ENCODE measurements at places on chromosomes 5 and 9.

DNA sequence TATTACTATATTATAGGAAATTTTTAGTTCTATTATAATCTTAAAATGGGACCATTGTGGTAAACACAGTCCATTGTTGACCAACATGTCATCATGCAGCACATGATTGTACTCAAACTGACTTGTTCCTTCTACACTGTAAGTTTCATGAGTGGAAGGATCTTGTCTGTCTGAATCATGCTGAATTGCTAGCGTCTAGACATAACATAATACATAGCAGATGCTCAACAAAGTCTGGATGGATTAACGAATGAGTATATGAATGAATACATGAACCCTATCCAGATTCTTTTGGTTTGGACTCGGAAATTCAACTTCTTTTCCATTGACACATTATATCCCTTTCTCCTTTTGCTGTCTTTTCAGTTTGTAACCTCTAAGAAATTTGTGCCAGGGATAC is 429.2 kb upstream of the SGCD start:
- no peak for DNase-seq

- DNase-seq: no peak
Observed at GRCh38 chr5:177604116-177604521, 4.2 kb downstream of the B4GALT7 start.

DNA sequence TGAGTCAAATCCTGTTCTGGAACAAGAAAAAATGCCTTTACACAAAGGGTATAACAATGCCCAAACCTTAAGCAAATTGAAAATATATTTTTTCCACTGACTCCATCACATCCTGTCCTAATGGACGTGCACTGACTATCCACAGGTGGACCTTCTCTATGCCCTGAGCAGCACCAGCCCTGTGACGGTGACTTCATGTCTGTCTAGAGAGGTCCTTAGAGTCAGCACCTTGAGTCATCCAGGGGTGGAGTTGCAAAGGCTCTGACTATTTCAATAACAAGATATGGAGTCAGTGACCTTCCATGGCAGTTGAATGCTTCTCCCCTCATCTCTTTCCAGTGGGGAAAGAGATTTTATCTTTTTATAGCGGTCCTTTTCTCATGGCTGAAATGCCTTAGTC is 78.0 kb downstream of the YIPF5 start:
- no peak for DNase-seq

GRCh38 chr9:89026876-89027275 is 35.6 kb downstream of the S1PR3 start:
- DNase-seq: no peak

DNA sequence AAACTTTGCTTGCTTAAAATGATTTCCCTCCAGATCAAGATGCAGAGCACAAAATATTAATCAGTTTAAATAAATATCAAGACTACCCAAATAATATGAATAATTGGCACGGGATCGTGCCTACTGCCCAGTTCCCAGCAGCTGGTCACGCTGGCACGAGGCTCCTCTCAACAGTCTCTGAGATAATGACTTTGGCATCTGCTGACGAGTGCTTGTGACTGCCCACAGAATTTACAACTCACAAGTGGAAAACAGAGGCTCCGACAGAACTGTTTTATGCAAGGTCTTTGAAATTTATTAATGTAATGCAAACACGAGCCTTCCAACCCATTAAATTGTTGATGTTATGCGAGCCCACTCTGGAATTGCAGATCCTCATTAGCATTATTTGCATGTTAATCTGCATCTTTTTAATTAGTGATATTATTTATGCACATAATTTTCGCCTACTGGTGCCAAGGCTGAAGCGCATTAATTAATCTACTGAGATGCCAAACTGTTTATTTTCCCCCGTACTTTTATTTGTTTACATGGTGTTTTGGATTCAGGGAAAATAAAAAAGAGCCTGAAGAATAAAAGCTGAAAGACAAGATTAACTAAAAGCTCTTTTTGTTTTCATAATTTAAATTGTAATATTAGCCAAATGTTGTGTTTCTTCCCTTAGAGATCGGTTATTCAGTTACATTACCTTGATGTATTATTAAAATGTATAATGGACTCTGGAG is 369.3 kb upstream of the IRX1 start:
- no peak for DNase-seq

DNA sequence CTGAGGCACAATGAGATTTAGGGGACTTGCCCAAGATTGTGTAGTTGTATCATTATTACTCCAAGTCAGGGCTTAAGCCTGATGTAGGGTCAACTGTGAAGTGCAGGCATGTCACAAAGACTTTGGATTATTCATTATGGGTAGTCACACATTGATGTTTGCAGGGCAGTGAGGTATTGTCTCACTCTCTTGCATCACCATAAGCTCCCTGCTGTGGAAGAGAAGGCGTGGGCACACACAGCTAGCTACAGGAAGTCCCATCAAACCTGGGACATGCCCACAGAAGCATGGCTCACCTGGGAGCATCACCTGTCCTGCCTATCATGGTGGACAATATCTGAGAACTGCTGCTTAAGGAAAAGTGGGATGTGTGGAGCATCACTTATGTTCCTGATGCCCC is 42.1 kb downstream of the TMOD1 start:
- DNase-seq: no peak

DNA sequence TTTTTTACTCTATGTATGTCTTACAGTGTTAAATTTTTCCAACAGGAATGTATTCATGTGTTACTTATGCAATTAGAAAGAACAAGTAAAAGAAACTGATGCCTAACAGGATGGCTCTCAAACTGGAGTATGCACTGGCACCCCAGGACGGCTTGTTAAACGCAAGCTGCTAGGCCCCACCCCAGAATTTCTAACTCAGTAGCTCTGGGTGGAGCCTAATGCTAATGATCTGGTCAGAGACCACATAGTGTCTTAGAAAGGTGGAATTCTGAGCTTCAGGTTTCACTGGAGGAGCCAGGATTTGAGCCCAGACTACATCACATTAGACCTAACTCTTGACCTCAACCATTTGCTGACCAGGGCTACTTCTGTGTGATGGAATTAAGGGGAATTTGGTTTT is 34.4 kb downstream of the SHC3 start:
- no peak for DNase-seq

All from CD4-positive, alpha-beta T cell treated with Interleukin-10 for 1 hour (primary cell).